Mesenchymal stem cell (in vitro differentiated cells and primary cell): ENCODE measurements at places on chromosomes 16 and 17.

DNA sequence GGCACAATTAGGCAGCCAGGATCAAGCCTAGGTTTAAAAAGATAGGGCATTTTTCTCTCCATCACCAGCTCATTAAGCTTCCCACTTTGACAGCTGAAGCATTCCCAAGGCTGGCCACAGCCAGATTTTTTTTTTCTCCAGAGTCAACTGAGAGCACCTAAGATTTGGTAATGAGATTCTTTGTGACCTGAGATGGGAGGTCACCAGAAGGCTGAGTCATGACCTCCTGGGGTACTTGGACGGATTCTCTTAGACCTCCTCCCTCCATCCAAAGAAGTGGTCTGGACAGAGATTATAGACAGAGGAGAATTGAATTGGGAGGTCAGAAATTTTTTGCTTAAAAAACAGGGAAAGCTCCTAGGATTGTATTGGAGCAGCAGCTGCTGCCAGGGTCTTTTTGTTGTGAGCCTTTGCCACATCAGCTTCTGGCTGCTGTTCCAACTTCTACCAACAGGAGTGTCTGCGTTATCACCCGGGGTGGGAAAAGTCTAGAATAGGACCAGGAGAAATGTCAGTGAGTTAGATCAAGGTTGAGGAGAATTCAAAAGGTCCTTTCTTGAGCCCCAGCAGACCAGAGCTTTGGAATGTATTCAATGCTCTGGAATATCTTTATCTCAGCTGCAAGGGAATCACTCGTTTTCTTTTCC, 221.2 kb upstream of the N4BP1 start:
- DNase-seq = no peak

GRCh38 chr17:59745040-59745439, 37.6 kb downstream of the VMP1 start:
- no peak for DNase-seq

DNA sequence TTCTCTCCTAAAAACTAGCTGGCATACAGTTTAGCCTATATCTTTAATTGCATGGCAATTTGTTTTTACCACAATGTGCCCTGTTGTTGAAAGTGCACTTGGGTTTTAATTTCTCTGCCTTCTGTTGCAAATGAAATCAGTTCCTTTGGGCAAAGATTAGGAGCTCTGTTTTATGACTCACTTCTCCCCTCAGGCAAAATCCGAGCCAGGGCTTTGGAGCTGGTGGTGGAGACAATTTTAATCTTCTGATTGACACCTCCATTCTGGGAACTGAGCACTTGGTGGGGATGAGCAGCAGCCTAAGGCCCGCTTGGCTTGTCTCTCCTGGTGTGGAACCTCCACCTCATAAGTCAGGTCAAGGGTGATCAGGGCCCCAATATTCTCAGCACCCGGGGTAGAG, 13.3 kb upstream of the MYH8 start:
- no peak for DNase-seq

GRCh38 chr16:4216596-4216995, 25.3 kb downstream of the SRL start:
- no peak for DNase-seq

- peak; percentile 16 for DNase-seq
Observed at GRCh38 chr17:28478712-28479615, 5.5 kb downstream of the SLC13A2 start.

DNA sequence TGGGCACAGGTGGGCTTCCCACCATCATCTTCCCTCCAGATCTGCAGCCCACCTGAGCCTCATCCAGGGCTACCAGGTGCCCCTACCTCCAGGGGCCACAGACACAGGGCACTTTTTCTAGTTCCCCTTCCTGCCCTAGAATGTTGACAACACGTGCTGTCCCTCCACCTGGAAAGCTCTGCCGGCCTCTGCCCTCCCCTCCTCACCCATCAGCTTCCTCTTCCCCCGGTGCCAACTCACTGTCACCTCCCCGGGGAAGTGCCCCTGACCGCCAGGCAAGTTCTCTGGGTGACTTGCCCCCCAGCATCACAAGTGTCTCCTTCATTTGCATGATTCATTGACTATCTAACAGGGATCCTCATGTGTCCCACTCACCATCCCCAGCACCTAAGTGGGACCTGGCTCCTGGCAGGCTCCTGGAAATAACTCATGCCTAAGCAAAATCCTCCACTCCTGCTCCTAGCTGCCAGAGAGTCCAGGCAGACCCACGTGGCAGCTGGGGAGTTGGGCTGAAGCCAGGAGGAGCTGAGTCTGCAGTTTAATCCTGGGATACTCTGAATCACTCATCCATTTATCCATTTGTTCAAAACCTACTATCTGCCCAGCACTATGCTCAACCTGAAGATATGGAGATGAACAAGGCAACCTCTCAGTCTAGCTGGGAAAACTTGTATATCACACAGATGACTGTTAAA, 304.4 kb downstream of the FOXL1 start:
- peak; percentile 62 for DNase-seq

DNA sequence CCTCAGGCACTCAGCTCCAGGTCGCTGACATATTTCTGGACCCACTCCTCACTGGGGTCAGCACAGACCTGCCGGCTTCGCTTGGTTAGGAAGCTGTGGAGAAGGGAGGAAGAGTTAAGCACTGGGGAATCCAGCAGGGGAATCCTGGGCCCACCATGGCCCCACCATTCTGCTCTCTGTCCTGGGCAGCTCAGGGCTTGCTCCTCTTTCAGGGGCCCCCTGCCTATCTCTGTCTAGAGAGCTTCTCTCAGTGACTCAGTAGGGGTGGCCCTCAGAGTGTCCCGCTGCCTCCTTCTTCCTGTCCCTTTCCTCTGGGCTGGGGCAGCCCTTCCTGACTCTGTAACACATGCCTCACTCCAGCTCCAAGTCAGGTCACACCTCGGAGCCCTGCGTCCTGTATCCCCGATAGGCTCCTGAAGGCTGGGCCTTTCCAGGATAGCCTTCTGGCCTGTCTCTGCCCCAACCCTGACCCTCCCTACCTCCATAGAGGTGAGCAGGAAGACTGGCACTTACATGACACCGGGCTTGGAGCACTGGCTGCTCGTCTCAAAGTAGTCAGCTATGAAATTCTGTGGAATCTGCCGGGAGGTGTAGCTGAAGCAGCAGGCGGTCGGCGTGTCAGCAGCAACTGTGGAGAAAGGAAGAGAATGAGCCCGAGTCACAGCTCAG, 1.1 kb downstream of the CCL3 start:
- no peak for DNase-seq

DNA sequence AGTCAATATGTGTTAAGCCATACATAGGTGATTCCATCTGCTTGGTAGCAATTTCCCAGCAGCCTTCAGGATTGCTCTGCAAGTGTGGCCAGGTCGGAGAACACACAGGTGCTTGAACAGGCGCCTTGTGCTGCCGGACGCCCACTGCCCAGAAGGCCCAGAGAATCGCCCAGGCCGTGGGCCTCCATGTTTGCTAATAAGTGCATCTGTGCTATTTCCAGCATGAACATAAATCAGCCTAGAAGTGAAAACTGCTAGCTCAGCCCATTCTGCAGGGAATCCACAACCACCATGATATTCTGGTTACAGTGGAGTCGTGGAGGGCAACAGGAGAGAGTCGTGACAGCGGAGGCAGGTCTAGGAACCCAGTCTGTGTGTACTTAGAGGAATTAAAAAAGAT, 78.1 kb downstream of the ZFHX3 start:
- DNase-seq = no peak
